Activated T-helper 1 cell treated with anti-CD3 and anti-CD28 coated beads, Interleukin-2, amount 50 U/mL, for 16 hours (primary cell): ENCODE measurements at places on chromosomes 12 and 14.

GRCh38 chr12:66594688-66595087 is 84.2 kb downstream of the GRIP1 start:
- DNase-seq, result no peak

DNA sequence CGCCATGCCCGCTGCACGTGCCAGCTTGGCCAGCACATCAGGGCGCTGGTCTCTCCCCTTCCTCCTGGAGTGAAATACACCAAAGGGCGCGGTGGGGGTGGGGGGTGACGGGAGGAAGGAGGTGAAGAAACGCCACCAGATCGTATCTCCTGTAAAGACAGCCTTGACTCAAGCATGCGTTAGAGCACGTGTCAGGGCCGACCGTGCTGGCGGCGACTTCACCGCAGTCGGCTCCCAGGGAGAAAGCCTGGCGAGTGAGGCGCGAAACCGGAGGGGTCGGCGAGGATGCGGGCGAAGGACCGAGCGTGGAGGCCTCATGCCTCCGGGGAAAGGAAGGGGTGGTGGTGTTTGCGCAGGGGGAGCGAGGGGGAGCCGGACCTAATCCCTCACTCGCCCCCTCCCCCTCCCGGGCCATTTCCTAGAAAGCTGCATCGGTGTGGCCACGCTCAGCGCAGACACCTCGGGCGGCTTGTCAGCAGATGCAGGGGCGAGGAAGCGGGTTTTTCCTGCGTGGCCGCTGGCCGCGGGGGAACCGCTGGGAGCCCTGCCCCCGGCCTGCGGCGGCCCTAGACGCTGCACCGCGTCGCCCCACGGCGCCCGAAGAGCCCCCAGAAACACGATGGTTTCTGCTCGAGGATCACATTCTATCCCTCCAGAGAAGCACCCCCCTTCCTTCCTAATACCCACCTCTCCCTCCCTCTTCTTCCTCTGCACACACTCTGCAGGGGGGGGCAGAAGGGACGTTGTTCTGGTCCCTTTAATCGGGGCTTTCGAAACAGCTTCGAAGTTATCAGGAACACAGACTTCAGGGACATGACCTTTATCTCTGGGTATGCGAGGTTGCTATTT is 914 bp upstream of the CCND2 start:
- DNase-seq, result no peak

- DNase-seq, result no peak
These were observed 38.9 kb downstream of the FOXN3 start for GRCh38 chr14:89378119-89378518.

- no peak for DNase-seq
These were observed 31.5 kb downstream of the TMEM63C start for GRCh38 chr14:77212943-77213678.

- DNase-seq, result no peak
These were observed 370.3 kb downstream of the BCL11B start for GRCh38 chr14:98901511-98902205.

DNA sequence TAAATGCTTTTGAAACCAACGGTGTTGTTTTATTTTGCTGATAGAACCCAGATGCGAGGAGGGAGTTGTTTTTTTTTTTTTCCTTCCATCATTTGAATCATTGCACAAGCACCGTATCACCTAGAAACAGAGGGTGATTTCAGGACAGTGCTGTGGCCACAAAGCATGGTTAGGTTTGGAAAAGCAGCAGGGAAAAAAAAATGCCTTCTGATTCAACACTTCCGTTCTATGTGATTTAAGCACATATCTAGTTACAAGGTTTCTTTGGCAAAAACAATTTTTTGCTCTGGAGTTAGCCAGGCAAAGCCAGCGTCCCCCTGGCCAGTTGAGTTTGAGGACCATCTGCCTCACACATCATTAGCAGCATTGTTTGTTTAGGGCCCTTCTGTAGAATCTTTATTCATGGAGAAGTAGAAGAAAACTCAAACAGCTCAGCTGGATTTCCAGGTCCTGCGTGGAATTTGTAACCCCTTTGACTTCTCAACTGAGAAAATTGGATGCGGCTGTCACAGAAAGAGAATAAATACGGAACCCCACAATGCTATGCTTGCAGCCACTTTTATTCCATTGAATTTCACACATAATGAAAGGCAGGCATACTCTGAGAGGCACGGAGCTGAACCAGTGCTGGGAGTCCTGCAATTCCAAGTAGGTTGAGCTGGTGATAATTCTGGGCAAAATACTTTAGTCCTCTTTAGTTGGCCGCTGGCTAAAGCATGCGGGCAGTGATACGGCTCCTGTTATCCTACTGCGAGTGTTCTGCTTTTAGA is 17.0 kb upstream of the WNT5B start:
- DNase-seq, result no peak

DNA sequence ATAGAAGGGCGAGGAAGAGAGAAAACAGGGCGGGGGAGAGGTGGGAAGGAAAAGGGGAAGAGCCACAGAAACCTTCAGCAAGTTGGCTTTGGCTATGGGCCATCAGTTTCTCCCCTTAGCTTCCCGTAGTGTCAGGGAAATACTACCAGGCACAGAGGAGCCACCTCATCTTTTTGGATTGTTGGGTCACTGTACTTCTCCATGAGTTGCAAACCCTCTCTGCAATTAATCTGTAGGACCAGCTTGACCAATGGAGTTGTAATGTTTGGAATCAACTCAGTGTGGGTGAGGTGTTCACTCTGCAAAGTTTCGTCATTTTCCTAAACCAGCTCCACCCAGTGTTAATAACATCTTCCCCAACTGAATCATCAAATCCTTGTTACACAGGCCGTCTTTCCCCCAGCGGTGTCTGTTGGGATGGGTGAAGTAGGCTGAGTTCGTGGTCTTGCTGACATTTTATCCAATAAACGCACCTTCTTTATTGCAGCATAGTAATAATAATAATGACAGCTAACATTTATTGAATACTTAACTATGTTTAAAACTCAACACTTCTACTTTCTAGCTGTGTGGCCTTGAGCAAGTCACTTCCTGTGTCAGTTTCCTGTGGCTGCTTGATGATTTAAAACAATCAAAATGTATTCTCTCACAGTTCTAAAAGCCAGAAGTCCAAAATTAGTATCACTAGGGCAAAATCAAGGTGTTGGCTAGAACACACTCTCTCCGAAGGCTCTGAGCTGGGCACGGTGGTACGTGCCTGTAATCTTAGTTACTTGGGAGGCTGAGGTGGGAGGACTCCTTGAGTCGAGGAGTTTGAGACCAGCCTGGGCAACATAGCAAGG is 8.1 kb upstream of the GLTP start:
- DNase-seq, result no peak

DNA sequence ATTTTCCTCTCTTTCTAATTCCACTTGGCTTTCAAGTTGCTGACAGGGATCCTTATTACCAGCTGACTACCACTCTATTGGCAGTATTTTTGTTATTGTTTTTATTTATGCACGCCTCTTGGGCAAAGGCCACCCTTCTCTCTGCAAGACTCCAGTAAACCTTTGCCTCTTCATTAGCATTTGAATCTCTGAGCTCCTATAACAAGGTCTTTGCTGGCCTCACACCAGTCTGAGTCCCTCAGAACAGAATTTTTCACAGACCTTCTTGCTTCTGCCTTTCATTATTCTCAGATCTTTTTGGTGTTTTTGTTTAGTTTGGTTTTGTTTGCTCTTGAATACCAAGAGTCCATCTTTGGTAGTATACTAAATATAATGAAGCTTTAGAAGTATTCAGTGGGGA is 145.9 kb downstream of the PDZRN4 start:
- no peak for DNase-seq

DNA sequence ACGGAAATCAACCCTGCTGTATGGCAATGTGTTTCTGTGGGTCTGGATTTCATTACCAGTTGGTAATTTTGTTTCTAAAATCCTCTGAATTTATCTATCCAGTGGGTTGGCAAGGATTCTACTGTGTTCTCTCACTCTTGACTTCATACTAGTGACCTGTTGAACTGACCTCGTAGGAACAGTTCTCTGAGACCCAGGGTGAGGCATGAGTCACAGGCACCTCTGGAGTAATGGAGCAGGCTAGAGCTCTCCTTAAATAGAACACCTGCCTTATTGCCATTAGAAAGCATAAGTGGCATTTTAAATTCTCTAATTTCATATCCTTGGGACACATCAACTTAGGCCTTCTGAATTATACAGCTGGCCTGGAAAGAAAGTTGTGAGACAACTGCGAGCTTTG is 258.3 kb upstream of the NAV3 start:
- no peak for DNase-seq

GRCh38 chr14:24838945-24839616 is 205.1 kb upstream of the GZMB start:
- no peak for DNase-seq

GRCh38 chr14:93657875-93658274 is 130.4 kb downstream of the PRIMA1 start:
- no peak for DNase-seq

- no peak for DNase-seq
These were observed 405.0 kb upstream of the LRFN5 start for GRCh38 chr14:41201696-41202095.
